ENCODE measurements at places on chromosomes 16 and 17.

- H3K27ac ChIP-seq: no peak overlapping the region
- no peaks in the 10 kb centered on the region for H3K27me3 ChIP-seq
- H3K36me3 ChIP-seq: no peaks in the 10 kb centered on the region
- no peaks in the 10 kb centered on the region for H3K4me1 ChIP-seq
- DNase-seq: no peak
- no peak overlapping the region for H3K4me3 ChIP-seq
Observed at GRCh38 chr17:13490906-13491482, 110.7 kb downstream of the HS3ST3A1 start.

DNA sequence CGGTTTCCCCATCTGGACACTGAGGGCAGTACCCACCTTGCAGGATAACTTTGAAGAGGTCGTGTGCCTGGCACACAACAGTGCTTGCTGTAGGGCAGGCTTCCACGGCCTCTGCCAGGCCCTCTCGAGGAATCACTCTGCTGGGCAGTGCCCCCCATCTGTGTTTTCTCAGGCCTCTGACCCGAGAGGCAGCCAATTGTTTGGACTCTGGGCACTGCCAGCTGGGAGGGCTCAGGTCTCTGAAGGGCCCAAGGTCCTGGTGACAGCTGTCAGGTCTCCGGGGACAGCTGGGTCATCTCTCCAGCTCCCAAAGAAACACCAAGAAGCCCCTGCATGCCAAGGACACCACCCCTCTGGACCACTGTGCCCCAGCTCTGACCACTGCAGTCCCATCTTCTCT lies 1.0 kb upstream of the RAB26 start:
- H3K4me3 ChIP-seq: no peak overlapping the region
- peak overlapping the region; percentile 64 for H3K27ac ChIP-seq
- H3K36me3 ChIP-seq: peaks cover 10% of the 10 kb centered on the region
- no peaks in the 10 kb centered on the region for H3K27me3 ChIP-seq
- no peak for DNase-seq
- peaks cover 38% of the 10 kb centered on the region for H3K4me1 ChIP-seq

GRCh38 chr16:72068930-72069329 lies 5.9 kb downstream of the HPR start:
- no peaks in the 10 kb centered on the region for H3K36me3 ChIP-seq
- H3K27ac ChIP-seq: no peak overlapping the region
- H3K27me3 ChIP-seq: no peaks in the 10 kb centered on the region
- no peak for DNase-seq

DNA sequence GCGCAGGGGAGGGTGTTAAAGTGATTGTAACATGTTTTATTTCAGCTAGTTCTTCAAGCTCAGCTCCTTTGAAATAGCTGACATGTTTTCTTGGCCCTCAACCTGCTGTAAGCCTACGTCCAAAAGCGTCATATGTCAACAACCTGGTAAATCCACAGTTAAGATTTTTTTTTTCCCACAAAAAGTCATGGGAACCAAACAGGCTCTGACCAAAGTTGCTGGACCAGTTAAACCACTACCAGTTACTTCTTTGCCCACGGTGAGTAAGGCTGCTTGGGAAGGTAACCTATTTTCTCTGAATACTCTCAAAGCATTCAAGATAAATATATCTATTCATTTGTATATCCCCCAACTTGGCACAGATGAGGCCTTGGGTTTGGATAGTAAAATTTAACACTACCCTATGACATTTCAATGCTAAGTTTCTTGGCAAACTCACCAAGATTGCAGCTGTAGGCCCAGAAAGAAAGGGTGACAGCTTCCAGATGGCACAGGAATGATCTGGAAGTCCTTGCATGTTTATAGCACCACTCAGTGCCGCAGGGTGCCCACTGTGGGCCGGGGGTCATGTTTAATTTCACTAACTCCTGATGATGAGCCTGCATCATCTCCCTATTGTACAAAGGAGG lies 166.2 kb downstream of the XYLT1 start:
- no peak for DNase-seq
- peak overlapping the region; percentile 62 for H3K27ac ChIP-seq
- peaks cover 43% of the 10 kb centered on the region for H3K4me1 ChIP-seq

DNA sequence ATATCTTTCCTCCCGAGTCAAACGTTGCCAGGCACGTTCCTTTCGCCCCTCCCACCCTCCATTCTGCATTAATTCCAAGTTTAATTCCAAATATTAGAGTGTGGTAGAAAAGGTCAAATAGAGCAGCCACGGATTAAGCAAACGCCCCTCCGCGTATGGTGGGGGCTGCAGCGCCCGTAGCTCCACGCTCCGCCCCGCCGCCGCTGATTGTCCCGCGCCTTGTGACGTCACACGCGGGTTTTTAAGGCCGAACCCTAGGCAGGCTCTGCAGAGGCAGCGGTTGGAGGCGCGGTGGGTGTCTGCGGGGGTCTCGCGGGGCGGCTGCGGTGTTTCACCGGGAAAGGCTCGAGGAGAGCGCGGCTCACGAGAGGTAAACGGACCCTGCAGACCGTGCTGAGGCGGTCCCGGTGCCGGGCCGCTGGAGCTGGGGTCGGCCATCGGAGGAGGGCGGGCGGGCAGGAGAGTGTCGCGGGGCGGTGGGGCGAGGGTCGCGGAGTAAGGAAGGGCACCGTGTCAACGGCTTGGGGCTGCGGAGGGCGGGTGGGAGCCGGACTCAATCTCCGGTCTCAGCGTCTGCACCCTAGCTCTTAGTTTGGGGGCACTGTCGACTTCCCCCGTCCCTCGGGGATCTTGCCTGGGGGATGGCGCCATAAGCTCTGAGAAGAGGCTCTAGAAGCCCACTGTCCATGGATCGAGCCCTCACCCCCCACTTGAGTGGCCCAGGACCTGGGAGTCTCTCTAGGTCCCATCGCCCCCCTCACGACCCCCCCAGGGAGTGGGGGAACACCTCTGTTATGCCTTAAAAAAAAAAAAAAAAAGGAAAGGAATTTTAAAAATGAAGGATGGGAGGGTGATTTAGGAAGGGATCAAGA lies at the start of gene ARL4D:
Gene ARL4D, plus strand, starts transcription at position 270 of the 872 bp plus-strand sequence. CDS start 740 bp downstream, outside the sequence.
- peak within 1 kb of the TSS; percentile 90 for H3K4me3 ChIP-seq
- H3K27ac ChIP-seq: peak within 1 kb of the TSS; percentile 44
- peaks cover 3% of the 10 kb centered on the region for H3K36me3 ChIP-seq
- no peaks in the 10 kb centered on the region for H3K27me3 ChIP-seq
- DNase-seq: peak; percentile 85

DNA sequence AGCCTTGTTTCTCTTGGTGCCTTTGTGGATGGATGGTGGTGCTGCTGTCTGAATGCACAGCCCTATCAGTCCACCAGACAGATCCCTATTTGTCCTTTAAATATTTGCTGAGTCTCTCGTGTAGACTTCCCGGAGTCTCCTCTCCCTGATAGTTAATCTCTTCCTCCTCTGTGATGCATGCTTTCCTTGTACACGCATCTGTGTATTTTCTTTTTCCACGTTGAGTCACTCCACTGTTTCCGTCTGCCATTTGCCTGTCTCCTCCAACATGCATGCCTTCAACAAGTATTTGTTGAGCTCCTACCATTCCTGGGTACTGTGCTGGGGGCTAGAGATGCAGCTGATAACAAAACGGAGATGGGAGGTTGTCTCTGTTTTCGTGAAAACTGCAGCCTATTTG lies 282.6 kb downstream of the HAPSTR1 start:
- DNase-seq: no peak
- no peaks in the 10 kb centered on the region for H3K36me3 ChIP-seq
- H3K4me3 ChIP-seq: no peak overlapping the region
- no peaks in the 10 kb centered on the region for H3K4me1 ChIP-seq
- H3K27me3 ChIP-seq: no peaks in the 10 kb centered on the region

DNA sequence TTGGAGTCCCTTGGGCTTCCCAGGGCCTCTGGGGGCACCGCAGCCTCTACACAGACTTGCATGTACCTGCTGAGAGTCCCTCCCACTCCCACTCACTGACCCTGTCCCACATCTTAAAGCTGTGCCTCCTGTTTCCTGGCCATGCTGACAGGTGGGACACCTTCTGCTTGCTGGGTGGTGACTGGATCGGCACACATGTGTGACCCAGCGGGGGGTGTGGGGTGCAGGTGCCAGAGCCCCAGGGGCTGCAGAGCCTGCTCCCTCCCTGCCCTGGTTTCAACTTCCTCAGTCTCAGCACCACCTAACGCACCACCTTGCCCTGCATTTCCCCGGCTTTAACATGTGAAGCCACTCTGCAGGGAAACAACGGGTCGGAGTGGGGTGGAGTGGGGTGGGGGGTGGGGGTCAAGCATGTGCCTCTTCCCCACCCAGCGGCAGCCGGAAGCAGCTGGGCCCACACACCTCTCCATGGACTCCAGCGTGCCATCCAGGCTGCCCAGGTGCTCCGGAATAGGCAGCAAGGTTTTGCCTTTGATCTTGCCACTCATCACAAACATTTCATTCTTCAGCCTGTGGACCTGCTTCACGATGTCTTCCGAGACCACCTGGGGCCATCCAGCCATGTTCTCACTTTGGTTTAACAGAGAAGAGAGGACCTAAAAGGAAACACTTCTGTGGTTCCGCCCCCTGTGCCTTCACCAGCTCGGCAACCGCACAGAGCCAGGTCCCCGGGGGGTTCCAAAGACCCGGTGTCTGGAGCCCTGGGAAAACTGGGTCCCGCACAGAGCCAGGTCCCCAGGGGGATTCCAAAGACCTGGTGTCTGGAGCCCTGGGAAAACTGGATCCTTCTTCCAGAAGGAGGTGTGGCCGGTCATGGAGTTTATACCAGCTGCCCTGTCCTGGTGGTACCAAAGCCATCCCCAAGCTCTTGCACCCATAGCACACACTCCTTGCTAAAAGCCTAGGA lies 4.7 kb downstream of the DNAH17 start:
- DNase-seq: no peak
- no peaks in the 10 kb centered on the region for H3K4me1 ChIP-seq
- no peaks in the 10 kb centered on the region for H3K36me3 ChIP-seq
- no peak overlapping the region for H3K27ac ChIP-seq
- no peaks in the 10 kb centered on the region for H3K27me3 ChIP-seq

GRCh38 chr17:50981279-50981678 lies 115.1 kb upstream of the TOB1 start:
- H3K27ac ChIP-seq: no peak overlapping the region
- H3K4me3 ChIP-seq: no peak overlapping the region
- no peaks in the 10 kb centered on the region for H3K27me3 ChIP-seq
- H3K4me1 ChIP-seq: no peaks in the 10 kb centered on the region
- no peak for DNase-seq

- H3K4me1 ChIP-seq: no peaks in the 10 kb centered on the region
- peak; percentile 3 for DNase-seq
- no peaks in the 10 kb centered on the region for H3K36me3 ChIP-seq
- H3K4me3 ChIP-seq: no peak overlapping the region
- H3K27ac ChIP-seq: no peak overlapping the region
- H3K27me3 ChIP-seq: no peaks in the 10 kb centered on the region
Observed at GRCh38 chr16:55912022-55912421, 36.8 kb upstream of the CES5A start.

DNA sequence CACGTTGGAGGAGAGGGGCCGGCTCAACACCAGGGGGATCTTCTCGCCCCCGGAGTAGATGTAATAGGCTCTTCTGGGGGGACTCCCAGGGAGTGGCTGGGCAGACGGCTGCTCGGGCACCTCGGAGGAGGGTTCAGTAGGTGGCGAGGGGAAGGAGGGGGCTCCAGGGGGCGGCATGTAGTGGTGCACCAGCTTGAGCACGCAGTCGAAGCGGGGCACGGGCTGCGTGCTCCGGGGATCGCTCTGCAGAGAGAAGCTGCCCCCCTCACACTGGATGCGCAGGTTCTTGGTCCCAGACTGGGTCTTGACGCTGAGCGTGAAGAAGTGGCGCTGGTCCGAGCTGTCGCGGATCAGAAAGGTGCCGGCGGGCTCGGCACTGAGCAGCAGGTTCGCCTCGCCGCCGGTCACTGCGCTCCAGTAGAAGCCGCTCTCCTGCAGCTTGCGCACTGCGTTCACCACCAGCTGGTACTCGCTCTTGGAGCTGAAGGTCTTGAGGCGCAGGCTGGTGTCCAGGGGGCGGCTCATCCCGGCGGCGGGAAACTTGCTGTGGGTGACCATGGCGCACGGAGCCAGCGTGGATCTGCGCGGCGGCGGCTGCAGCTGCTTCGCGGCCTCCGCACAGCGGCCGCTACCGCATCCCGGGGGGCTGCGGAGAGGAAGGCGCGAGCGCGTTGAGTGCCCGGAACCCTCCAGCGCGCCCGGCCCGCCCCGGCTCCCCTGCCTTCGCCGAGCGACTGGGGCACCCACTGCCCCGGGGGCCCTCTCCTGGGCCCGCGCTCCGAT lies 1.1 kb downstream of the SOCS3 start:
- DNase-seq: no peak
- peak overlapping the region; percentile 82 for H3K4me3 ChIP-seq
- peaks cover 7% of the 10 kb centered on the region for H3K27me3 ChIP-seq
- peaks cover 20% of the 10 kb centered on the region for H3K36me3 ChIP-seq
- H3K27ac ChIP-seq: no peak overlapping the region

DNA sequence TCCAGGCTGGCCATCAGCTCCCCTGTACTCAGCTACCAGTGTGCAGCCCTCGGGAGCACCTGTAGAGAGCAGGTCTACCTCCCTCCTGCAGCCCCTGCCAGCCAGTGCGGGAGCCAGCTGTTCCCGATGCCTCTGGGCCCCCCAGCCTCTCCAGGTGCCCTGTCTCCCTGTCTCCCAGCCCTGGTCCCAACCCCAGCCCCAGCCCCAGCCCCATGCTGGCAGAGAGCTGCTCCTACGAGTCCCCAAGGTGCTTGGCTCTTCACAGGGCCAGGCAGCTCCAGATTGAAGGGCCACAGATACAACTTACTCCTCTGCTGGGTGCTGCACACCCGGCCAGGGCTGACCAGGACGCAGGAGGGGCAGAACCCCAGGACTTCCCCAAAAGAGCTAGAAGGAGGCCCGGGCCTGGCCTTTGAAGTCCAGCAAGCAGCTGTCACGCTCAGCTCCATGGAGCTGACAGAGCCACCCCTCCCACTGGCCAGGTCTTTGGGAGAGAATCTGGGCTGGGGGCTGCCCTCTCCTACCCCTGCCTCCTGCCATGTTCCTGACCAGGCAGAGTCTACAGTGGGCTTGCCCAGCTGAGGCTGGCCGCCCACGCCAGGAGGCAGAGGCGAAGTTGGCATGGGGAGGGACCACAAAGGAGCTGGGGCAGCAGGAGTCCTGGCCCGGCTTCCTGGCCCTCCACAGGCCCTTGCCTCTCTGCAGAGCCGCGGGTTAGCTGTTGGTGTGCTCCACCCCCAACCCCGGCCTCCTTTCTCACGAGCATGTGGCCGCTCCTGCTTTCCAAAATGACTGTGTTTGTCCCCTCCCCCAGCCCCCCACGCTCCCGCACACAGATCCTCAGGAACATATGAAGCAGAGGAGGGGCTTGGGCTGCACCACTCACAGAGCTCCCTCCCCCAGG lies 9.5 kb upstream of the ADAM11 start:
- no peaks in the 10 kb centered on the region for H3K27me3 ChIP-seq
- no peaks in the 10 kb centered on the region for H3K4me1 ChIP-seq
- no peak overlapping the region for H3K4me3 ChIP-seq
- H3K27ac ChIP-seq: no peak overlapping the region
- H3K36me3 ChIP-seq: peaks cover 13% of the 10 kb centered on the region

- peaks cover 72% of the 10 kb centered on the region for H3K36me3 ChIP-seq
- DNase-seq: peak; percentile 91
- peak overlapping the region; percentile 95 for H3K27ac ChIP-seq
Observed at GRCh38 chr17:7573324-7574080, 5.9 kb upstream of the CD68 start.
